Panc1 (cell line): ENCODE measurements at places on chromosomes 12 and 14.

DNA sequence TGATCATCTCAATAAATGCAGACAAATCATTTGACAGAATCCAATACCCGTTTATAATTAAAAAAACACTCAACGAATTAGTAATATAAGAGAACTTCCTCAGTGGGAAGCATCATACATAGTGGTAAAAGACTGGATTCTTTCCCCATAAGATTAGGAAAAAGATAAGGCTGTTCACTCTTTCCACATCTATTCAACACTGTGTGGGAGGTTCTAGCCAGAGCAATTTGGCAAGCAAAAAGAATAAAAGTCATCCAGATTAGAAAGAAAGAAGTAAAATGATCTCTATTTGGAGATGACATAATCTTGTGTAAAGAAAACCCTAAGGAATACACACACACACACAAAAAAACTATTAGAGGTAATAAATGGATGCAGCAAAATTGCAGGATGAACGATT, 38.4 kb downstream of the YEATS4 start:
- DNase-seq = no peak

GRCh38 chr12:82593901-82594396, 92.8 kb upstream of the TMTC2 start:
- no peak for DNase-seq

DNA sequence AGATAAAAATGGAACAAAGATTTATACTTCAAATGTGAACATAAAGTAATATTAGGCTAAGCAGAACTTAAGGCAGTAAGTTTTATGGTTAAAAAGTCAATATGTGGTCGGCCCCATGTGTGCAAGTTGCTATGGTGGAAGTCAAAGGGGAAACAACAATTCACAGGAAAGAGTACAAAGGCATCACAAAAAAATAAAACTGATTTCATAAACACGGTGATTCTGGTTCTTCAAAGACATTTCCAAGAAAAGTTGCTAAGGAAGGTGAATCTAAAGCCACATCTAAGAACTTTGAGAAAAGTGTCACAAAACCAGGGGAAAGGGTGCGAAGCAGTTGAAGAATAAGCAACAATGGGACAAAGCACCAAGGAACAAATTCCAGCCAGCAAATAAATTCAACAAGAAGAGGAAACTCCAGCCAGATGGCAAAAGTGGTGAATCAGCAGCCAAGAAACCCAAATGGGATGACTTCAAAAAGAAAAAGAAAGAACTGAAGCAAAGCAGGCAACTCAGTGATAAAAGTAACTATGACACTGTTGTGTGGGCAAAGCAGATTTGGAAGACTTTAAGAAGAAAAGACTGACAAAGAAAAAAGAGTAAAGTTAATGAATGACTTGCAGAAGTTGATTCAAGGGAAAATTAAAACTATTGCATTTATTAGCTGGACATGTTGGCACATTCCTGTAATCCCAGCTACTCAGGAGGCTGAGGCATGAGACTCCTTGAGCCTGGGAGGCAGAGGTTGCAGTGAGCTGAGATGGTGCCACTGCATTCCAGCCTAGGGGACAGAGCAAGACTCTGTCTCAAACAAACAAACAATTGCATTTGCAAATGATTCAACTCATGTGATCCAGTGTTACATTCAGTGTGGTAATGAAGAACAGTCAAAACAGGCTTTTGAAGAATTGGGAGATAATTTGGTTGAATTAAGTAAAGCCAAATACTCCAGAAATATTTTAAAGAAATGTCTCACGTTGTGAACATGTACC, 19.5 kb downstream of the PTGDR start:
- DNase-seq = no peak

GRCh38 chr14:28690029-28690692, 76.4 kb upstream of the FOXG1 start:
- DNase-seq = no peak

GRCh38 chr12:57323416-57323815, 72.4 kb upstream of the STAC3 start:
- DNase-seq = no peak

GRCh38 chr12:105324704-105325103, 5.8 kb upstream of the C12orf75 start:
- DNase-seq = no peak

DNA sequence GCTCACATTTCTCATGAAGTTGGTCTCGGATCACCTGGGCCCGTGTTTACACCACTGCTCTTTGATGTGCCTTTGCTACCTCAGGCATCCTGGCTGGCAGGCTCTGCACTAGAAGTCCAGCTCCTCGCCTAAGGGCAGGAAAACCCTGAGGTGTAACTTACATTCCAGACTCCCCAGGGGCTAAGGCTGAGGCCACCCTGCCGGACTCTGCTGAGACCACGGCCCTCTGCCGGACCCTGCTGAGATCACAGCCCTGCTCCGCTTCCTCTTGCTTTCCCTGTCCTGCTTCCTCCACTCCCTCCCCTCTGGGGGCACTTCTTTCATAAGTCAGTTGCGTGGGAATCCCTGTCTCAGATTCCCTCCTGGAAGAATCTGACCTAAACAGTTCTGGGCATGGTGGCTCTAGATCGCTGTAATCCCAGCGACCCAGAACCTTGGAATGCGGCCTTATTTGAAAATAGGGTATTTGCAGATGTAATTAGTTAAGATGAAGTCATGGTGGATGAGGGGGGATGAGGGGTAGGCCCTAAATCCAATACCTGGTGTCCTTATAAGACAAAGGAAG, 17.2 kb downstream of the RILPL1 start:
- no peak for DNase-seq

- DNase-seq = no peak
These were observed 192.3 kb upstream of the FSCB start for GRCh38 chr14:44699391-44699790.

DNA sequence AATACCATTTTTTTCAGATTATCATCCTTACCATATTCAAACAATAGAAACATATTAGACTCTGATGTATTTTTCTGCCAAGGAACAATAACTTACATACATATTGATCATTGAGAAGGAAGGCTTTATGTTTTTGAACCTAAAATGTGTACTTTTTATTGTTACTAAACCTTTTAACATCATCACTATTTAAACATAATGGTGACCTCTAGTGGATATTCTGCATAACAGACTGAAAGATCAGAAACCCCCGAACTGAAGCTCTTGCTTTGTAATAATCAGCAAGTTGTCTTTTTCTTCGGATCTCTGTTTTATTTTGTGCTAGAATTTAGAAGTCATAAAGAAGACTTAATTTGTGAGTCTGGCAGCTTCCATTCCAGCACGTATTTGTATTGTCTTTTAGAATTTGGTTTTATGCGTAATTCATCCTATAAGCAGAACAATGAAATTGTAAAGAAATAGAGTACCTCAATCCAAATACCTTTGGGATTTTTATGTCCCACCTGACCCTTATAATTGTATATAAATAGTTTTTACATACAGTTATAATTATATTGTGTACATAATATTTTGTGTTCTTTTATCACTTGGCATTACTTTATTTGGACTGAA, 125.9 kb upstream of the ATF1 start:
- no peak for DNase-seq

GRCh38 chr12:113232840-113233585, 11.7 kb downstream of the TPCN1 start:
- no peak for DNase-seq
